Stimulated activated CD8-positive, alpha-beta memory T cell treated with anti-CD3 and anti-CD28 coated beads, Interleukin-4, amount 100 ng/mL, for 48 hours (primary cell): ENCODE measurements at places on chromosomes 7 and 10.

DNA sequence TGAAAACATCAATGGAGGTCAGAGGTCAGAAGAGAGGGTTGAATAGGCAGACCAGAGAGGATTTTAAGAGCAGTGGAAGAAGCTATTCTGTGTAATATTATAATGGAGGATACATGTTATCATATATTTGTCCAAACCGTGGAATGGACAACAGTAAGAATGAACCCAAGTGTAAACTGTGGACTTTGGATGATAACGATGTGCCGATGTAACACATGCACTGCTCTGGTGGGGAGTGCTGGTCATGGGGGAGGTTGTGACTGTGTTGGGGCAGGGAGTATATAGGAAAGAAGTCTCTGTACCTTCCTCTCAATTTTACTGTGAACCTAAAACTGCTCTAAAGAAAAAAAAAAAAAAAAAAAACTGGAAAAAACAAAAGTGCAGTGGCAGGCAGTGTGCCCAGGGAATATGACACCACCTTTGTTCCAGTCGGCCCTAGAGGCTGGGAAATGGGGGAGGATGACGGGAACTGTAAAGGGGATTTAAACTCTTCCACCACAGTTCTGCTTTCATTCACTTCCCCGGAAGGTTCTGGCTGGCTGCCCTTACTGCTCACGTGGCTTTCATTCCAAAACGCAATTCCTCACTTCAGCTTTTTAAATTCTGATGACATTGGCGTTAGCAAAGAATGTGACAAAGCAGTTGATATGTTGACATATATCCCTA lies 113.7 kb upstream of the ANKRD1 start:
- DNase-seq, result no peak

- peak; percentile 23 for DNase-seq
These were observed 67.1 kb upstream of the DUSP5 start for GRCh38 chr10:110430340-110431273.

- DNase-seq, result peak; percentile 46
These were observed 9.3 kb upstream of the TET1 start for GRCh38 chr10:68550747-68551411.

GRCh38 chr7:143924851-143925250 lies 10.2 kb upstream of the OR2F2 start:
- no peak for DNase-seq

GRCh38 chr10:89838044-89838615 lies 136.7 kb downstream of the KIF20B start:
- no peak for DNase-seq

- no peak for DNase-seq
These were observed 182.8 kb downstream of the ZWINT start for GRCh38 chr10:56178210-56178609.

- DNase-seq, result no peak
These were observed 77.6 kb downstream of the DENND2A start for GRCh38 chr7:140562926-140563481.

DNA sequence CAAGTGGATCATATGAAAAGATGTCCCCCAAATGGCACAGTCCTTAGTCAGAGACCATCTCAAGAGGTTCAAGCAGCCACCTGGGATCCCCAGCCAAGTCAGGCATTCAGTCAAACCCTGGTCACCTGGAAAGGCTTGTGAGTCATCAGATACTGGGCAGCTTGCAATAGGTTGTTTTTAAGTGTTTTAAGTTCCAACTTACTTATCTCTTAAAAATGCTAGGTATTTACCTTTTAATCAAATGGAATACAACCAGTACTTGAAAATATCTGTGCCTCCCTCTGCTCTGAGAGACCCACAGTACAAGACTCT lies 262.2 kb downstream of the WDR11 start:
- DNase-seq, result no peak

DNA sequence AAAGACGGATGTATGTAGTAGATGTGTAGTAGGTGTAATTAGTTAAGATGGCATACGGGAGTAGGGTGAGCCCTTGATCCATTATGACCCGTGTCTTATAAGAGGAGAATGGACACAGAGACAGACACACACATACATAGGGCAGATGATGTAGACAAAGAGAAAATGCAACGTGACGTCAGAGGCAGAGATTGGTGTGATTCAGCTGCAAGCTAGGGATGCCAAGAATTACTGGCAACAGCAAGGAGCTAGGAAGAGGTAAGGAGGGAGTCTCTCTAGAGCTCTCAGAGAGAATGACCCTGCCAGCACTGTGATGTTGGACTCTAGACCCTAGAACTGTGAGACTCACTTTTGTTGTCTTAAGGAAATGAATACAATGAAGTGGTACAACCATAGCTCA lies 247.0 kb upstream of the HABP2 start:
- DNase-seq, result no peak

- DNase-seq, result no peak
These were observed 109.5 kb upstream of the TMEM72 start for GRCh38 chr10:44801383-44802327.

GRCh38 chr10:124521429-124521871 lies 59.8 kb downstream of the LHPP start:
- DNase-seq, result no peak

DNA sequence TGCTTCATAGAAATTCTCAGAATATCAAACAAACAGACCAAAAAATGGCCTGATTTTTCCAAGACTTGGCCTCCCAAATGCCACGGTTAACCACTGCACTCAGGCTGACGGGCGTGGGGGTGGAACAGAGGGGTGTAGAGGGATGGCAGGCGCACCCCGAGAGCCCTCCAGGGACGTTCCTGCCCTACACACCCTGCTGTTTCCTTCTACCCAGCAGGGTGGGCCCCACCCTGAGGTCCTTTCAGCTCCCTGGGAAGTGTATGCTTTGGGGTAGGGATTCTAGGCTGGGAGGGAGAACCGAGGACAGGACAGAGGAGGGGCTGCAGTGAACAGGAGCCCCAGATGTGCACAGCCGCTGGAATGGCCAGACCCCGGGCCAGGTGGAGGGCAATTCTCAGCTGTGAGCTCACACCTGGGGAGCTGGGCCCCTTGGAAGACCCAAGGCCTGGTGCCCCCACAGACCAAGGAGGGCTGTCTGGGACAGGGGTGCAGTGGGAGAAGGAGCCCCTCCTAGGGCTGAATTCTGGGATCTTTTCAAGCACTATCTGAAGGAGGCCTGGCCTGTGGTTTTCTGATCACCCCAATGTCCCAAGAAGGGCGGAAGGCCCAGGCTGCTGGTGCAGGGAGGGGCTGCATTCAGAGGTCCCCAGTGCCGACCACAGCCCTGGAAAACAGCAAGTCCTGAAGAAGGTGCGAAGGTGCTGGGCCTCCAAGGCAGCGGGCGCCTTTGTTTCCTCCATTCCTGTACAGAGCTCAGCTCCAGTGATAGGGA lies 32.9 kb upstream of the INPP5A start:
- no peak for DNase-seq

DNA sequence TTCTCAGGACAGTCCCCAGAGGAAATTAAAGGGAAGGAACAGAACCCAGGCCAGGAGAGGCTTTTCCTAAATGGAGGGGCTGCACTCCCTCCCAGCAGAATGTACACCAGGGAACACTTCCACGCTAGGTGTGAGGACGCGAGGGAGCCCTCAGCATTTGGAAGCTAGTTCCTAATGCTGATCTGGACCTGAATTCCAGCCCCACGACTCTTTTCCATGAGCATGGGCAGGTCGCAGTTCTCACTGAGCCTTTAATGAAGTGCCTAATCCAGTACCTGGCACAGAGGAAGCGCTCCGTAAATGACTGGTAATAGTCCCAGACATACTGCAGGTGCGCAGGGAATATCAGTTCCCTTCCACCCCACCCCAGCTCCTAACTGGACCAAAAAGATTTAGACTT lies 1.1 kb downstream of the ALOX5 start:
- DNase-seq, result no peak

GRCh38 chr7:142477079-142477651 lies 219.3 kb upstream of the PRSS58 start:
- no peak for DNase-seq

- DNase-seq, result no peak
These were observed 88.8 kb downstream of the DNMBP start for GRCh38 chr10:99920901-99921300.

DNA sequence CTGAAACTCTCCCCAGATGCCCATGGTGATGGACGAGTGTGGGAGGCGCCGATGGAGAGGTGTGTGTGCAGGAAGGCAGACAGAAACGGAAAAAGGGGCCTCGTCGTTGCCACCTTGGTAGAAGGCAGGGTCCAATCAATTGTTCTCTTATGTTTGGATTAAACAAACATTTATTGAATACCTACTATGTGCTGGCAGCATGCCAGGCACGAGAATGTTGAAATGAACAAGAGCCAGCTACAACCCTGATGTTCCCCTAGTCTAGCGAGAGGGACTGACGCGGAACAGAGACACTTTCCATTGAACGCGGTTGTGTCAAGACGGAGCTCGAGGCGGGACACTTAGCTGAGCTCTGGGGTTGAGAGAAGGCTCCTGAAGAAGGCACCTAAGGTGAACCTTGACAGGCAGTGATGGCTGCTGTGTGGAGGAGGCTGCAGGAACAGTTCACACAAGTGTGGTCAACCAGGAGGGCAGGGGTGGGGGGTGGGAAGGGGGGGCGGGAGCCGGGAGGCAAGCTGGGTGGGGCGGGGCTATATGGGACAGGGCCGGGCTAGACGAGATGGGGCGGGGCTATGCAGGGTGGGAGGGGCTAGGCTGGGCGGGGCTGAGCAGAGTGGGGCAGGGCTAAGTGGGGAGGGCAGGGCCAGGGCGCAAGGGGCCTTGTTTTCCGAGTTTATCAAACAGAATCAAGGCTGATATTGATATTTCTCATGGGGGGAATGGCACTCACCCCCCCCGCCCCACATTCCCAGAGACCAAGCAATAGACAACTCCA lies 181.0 kb downstream of the GATA3 start:
- no peak for DNase-seq

DNA sequence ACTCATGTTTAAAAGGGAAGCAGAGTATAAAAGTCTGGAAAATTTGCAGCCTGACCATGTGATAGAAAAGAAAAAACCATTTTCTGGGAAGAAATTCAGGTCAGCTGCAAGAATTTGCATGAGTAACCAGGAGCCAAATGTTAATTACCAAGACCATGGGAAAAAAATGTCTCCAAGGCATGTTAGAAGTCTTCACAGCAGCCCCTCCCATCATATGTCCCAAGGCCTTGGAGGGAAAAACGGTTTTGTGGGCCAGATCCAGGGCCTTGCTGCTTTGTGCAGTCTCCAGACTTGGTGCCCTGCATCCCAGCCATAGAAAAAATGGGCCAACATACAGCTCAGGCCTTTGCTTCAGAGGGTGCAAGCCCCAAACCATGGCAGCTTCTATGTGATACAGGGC lies 1019.6 kb upstream of the SORCS1 start:
- no peak for DNase-seq

DNA sequence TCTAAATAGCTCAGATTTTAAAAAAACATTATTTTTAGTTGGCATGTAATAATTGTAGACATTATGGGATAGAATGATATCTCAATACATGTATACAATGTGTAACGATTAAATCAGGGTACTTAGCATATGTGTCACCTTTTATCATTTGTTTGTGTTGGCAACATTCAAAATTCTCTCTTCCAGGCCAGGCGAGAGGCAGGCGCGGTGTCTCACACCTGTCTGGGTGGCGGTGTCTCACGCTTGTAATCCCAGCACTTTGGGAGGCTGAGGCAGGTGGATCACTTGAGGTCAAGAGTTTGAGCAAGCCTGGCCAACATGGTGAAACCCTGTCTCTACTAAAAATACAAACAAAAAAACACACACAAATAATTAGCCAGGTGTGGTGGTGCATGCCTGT lies 151.7 kb downstream of the RTKN2 start:
- no peak for DNase-seq

DNA sequence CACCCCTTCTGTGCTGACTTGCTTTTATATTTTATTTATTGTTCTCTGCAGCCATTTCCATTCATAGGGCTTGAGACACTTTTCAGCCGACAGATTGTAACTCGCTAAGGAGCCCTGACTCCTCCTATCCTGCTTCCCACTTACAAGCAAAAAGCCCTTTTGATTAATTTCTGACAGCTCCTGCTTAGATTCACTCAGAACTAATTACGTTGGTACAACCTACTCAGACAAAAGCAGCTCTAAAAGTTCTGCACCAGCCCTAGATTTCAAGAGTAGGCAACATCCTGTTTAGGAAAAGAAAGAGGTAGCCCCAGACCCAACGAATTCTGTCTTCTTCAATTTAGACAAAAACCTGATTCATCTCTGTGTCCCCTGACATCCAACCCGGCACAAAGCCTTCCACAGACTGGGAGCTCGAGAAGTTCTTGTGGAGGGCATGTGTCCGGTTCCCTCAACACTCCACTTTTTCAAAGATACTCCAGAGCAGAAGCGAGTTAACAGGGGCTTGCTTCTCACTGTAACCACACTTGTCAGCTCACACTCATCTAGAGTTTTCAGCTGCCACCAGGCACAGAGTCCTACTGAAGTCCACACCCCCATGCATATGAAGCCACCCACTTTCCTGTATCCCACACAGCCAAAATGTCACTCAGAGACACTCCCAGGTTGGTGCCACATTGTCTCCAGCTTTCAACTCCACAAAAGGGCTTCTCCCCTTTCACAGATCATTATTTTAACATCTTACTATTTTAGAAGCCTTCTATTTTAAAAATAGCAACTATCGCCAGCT lies 113.6 kb upstream of the NFE2L3 start:
- DNase-seq, result no peak

- DNase-seq, result no peak
These were observed 84.7 kb downstream of the AUTS2 start for GRCh38 chr7:69683002-69683401.

GRCh38 chr10:89632824-89633223 lies 12.2 kb downstream of the PANK1 start:
- no peak for DNase-seq

- no peak for DNase-seq
These were observed 922.9 kb upstream of the LRRN3 start for GRCh38 chr7:110168010-110168409.

GRCh38 chr7:51327287-51327717 lies 10.7 kb upstream of the COBL start:
- no peak for DNase-seq

- DNase-seq, result peak; percentile 33
These were observed 94.6 kb upstream of the MACROH2A2 start for GRCh38 chr10:69957886-69958555.

- DNase-seq, result no peak
These were observed 116.6 kb upstream of the WDR11 start for GRCh38 chr10:120734483-120735078.

DNA sequence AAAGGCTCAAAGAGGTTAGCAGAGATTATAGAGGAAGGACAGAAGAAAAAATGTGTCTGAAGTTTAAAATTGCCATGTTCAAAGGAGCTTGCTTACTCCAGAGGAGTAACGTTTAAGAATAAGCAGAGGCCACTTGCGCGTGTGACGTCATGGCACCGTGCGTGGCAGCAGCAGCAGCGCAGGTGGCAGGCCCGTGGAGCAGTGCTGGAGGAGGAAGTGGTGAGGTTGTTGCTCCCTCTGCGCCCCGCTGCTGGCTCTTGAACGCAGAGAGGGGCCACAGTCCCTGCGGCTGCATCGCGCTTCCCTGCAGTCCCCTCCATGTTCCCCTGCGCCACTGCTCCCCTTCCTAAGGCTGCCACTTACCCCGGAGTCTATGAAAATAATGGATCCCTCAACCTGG lies 37.5 kb downstream of the GDI2 start:
- DNase-seq, result peak; percentile 76

DNA sequence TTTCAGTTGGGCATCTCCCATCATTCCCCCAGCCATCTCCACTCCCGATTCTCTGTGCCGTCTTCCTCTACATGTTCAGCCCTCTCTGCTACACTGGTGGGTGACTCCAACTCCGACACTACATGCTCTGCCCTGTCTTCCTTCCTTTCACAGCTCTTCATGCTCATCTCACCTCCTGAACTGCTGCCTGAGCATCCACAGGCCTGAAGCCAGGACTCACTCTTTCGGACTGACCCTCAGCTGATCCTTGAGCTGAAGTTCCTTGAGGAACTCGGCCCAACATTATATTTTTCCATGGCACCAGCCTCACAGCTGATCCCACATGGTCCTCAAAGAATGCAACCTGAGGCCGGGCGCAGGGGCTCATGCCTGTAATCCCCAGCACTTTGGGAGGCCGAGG lies 538.4 kb downstream of the PTPRN2 start:
- no peak for DNase-seq
